ENCODE measurements at places on chromosomes 7 and 10.

DNA sequence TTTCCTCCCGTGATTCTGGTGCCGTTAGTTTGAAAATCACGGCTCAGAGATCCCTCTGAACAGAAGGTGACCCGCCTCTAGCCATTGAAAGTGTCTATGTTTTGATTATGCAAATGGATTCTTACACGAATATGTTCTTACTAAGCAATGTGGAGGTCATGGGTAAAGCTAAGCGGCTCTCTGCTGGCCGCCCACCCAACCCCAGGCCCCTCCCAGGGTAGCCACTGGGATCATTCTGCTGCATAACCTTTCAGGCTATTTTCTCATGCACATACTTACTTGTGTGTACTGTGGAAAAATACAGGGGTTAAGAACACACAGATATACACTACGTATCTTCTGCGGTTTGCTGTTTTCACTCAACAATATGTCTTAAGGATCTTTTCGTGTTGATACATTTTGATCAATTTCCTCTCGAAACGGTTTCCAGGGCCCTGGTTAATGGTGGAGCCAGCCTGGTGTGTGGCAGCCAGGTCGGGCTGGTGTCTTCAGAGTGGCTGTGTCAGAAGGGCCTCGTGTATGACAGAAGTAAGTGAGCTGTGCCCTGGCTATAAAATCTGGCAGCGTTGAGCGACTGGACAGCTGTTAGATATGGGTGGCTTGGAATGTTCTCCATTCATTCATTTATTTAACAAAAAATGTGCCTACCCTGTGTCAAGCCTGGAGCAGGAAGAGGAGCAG, 29.9 kb downstream of the ZNF783 start:
- no peak for DNase-seq

DNA sequence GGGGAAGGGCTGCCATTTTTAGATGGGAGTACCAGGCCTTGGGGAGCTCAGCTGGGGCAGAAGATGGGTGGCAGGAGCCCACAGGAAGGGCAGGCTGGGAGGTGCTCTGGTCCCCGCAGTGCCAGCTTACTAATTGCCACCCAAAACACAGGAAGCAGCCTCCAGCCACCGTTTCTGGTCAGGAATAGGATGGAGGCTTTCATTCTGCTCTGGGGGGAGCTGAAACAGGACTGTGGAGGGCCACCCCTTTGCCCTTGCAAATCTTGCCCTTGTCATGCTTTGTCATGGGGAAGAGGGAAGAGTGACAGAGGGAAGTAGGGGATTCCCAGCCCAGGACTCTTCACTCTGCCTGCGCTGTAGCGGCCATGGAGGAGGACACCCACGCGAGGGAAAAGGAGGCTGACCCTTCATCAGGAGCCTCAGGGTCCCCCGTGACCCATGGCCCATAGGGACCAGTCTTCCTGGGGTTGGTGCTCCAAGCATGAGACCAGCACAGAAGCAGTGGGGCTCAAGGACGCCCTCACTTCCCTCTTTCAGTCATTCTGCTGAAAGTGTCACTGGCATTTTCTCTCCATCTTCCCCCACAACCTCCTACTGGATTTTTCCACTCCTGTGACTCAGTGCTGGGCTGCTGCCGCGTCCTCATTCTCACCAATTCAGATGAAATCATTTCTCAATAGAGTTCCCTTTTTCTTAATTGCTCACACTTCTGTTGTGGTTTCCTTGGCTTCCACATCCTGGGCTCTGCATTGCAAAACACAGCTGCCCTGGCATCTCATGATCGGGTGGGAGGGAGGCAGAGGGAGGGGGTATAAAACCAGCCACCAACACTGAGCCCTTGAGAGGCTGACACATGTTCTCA, 61.9 kb downstream of the MKI67 start:
- peak; percentile 82 for DNase-seq

GRCh38 chr7:106901828-106902441, 36.9 kb downstream of the PIK3CG start:
- no peak for DNase-seq

DNA sequence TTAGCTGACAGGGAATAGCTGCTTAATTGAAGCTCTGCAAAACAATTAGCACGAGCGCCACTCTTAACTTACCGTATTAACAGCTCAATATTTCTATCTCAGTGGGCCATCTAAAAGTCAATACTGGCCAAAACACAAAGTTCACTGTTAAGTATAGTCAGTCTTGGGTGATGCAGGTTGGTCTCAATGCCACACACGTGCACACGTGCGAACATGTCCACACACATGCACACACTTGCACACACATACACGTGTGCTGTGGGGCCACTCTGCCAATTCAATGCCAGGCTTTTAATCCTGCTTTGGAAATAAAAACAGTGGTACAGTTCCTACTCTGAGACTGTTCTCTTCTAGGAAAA, 105.1 kb downstream of the GRB10 start:
- DNase-seq, result no peak

DNA sequence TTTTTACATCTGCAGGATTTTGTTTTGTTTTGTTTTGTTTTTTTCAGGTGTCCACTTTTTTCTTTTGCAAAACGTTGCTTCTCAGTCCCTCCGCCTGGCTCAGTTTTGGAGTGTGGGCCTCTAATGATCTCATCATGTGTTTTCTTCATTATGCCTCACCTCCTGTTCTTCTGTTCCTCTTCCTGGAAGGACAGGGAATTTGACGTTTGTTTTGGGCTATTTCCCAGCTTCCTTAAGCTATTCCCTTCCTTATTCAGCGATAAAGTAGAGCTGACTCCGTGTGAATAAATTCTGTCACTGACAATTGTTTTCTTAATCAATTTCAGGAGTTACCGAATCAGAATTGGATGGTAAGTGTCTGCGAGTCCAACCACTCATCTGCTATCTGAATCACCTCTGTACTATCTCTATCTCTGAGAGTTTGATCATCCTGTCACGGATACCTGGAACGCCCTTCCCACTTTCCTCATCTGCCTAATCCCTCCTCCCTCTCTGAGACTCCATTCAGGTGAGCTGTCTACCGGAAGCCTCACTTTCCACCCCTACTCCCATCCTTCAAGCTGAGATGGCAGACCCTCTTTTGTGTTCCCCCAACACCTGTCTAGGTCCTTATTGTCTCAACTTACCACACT, 218.4 kb downstream of the GATA3 start:
- DNase-seq, result no peak

GRCh38 chr10:789831-790701, 100.6 kb upstream of the DIP2C start:
- DNase-seq, result no peak

DNA sequence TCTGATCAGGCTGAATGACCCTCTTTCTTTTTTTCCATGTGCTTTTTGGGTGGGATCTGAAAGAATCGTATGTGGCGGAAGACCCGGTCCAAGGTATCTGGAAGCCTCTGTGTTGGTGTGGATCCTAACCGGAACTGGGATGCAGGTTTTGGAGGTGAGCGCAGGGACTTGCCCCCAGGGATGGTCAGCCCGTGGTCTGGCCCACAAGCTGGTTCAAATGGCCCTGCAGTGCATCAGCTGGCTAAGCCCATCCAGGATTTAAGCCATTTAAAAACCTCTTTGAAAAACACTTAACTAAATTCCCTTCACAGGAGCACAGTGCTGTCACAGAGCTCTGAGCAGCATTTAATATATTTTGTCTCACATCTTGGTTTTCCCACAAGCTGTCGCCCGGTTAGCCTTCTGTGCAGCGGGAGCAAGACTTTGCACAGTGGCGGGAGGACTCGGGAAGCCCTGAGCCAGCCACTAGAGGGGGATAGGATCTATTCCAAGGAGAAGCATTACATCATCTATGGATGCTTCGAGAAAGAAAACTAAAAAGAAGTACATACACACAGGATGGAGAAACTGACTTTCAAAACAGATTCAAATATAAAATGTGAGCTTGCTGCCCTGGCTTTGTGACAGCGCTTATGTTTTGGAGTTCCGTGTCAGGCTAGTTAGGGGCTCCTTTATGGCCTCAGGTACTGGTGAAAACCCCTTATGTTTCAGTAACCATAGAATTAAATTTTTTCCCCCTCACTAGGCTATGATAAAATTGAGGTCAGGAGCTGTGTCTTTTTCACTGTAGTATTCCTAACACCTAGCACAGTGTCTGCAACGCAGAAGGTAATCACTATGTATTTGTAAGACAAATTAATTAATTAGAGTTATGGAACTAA, 11.3 kb downstream of the CPA2 start:
- no peak for DNase-seq

DNA sequence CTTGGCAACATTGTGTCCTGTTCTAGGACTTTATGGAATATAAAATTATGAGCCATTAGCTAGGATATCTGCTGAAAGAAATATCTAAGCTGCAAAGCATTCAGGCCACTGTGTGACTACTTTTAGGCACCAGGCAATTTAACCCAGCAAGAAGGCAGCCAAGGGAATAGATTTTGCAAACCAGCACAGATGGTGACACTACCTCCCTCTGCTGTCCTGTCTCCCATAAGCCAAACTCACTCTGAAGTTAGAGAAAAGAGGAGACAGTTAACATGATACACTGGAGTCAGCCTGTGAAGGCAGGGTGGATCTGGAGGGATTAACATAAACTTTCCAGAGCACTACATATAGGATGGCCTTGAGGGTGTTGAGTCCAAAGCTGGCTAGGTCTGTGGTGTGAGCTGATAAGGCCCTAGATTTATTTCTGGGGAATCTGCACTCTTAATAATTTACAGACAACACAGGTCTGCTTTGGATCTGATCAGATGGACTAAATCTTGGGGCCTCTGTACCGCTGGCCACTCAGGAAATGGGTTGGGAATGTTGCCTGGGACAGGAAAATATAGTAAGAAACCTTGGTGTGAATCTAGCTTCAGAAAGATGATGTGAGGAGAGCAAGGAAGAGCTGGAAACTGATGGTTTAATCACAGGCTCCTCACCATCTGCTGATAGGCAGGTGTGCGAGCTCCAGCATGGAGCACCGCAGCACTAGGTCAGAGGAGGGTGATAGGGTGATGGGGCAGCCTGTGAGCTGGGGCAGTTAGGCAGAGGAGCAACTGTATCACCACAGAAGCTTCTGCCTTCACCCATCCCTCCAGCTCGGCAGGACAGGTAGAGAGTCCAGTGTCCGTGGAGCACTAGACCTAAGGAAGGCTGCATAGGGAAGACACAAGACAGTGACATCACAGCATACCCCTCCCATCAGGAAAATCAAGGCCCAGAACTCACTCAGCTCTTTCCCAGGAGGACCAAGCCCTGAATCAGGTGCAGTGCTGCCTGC, 229.9 kb upstream of the PRSS1 start:
- DNase-seq, result no peak

DNA sequence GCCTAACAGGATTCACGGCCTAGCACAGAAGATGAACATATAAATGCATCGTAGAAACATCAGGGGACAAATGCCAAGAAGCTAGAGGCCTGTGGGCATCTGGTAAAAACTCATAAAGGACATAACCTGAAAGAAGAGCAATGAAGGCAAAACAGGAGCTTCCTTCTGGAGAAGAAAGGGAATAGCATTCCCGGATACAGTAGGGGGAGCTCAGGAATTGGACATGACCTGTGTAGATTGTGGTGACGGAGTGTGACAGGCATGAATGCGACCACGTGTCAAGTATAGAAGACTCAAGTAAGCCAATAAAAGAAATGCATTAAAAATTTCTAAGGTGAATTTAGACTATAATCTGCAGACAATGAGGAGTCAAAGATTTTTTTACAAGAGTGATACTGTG, 270.1 kb downstream of the AGMO start:
- DNase-seq, result no peak

DNA sequence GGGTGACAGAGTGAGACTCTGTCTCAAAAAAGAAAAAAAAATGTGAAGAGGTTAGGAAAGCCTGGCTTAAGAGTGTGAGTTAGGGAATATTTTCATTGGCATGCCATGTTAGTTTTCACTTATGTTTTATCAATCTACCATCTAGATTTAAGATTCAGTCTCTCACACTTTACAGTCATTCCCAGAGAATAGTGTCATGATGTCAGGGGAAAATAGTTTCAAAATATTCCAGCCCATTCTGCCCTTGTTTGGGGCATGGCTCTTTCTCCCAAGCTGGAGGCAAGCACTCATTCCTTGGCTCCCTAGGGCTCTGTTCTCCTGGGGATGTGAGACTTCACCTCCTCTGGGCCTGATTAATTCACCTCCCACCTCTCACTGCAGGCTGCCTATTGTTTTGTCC, 331.5 kb downstream of the CXCL12 start:
- no peak for DNase-seq

GRCh38 chr10:11401264-11402235, 209.9 kb downstream of the USP6NL start:
- no peak for DNase-seq

- DNase-seq, result no peak
Observed at GRCh38 chr10:14459665-14460064, 128.9 kb upstream of the FRMD4A start.

- no peak for DNase-seq
Observed at GRCh38 chr10:96260014-96260413, 11.4 kb downstream of the BLNK start.

GRCh38 chr10:62638062-62638477, 166.4 kb upstream of the ADO start:
- DNase-seq, result no peak

GRCh38 chr7:51229106-51229537, 87.5 kb downstream of the COBL start:
- no peak for DNase-seq

DNA sequence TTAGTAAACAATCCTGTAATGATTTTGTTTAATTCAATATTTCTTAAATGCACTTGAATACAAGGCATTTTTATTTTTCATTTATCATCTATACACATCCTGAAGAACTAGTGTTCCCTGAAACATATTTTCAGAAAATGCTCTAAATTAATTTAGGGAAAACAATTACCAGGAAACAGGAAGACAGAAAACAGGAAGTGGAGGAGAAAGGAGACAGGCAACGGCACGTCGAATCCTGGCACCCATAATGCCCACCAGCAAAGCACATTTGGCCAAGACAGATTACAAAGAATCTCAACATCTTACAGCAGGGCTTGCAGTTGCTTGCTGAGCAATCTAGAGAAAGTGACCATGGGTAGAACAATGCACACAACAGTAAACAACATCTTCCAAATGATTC, 571.1 kb downstream of the GRID1 start:
- no peak for DNase-seq

DNA sequence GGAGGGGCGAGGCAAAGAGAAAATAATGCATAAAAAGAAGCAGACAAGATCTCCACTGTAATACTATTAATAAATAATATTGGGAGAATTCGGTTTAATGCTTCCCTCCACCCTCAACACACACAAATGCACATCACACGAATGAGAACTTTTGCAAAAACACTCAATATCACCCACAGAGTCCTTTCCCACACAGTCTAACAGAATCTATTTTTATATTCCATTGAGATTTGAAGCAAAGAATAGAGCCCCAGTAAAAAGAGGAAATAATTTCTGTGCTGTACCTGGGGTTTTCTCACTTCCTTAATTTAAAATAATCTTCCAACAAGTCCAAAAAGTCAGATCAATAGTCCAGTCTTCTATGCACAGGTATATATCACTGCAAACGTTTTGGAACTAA, 17.0 kb downstream of the PIK3AP1 start:
- DNase-seq, result no peak

Measured in activated CD4-positive, alpha-beta T cell treated with anti-CD3 and anti-CD28 coated beads for 4 hours (primary cell).